ENCODE measurements at places on chromosomes 16 and 17.

GRCh38 chr17:5536866-5537650 lies 47.3 kb downstream of the NLRP1 start:
- DNase-seq = no peak

GRCh38 chr16:8673611-8674412 lies 605 bp upstream of the ABAT start:
- no peak for DNase-seq

- DNase-seq = no peak
Observed at GRCh38 chr16:72073560-72074230, 10.7 kb downstream of the HPR start.

GRCh38 chr17:28953444-28954118 lies 2.3 kb upstream of the PHF12 start:
- DNase-seq = no peak

- no peak for DNase-seq
Observed at GRCh38 chr17:48587276-48588073, 2.6 kb downstream of the HOXB3 start.

DNA sequence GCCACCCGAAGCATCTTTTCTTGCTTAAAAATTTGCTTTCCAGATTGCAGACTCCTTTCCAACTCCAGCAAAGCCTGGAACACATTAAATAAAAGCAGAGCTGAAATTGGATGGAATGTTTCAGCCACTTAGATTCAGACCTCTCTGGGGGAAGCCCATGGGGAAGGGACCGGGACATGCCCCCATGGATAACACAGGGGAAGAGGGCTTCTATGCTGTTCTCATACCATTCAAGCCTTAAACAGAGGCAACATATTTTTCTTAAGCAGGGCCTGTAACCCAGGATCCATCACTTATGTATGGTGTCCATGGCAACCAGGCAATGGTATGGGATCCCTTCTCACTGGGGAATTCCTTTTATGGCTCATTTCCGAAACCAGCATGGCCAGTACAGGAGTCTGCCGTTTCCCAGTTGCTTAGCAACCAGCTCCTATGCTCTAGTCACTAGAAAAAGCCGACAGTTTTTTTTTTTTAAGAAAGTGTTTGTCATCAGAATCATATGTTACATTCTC lies 62.0 kb upstream of the MARCHF10 start:
- no peak for DNase-seq

GRCh38 chr17:76826330-76827068 lies 41.7 kb upstream of the MGAT5B start:
- no peak for DNase-seq

DNA sequence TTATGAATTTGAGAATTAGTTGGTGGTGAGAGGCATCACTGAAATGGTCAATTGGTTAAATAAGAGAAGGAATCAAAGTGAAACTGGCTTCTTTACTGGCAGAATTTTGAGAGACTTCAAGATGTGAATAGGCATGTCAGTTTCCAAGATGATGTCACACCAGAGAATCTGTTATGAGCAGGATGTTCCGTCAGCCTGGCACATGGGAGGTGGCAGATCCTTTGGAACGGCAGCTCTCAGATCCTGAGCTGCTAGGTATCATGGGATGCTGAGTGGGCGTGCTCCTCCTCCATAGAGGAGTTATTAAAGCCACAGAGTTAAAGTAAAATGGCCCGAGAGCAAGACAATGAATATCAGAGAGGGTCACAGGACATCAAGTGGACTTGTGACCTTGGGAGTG lies 444.3 kb upstream of the HSBP1 start:
- no peak for DNase-seq

DNA sequence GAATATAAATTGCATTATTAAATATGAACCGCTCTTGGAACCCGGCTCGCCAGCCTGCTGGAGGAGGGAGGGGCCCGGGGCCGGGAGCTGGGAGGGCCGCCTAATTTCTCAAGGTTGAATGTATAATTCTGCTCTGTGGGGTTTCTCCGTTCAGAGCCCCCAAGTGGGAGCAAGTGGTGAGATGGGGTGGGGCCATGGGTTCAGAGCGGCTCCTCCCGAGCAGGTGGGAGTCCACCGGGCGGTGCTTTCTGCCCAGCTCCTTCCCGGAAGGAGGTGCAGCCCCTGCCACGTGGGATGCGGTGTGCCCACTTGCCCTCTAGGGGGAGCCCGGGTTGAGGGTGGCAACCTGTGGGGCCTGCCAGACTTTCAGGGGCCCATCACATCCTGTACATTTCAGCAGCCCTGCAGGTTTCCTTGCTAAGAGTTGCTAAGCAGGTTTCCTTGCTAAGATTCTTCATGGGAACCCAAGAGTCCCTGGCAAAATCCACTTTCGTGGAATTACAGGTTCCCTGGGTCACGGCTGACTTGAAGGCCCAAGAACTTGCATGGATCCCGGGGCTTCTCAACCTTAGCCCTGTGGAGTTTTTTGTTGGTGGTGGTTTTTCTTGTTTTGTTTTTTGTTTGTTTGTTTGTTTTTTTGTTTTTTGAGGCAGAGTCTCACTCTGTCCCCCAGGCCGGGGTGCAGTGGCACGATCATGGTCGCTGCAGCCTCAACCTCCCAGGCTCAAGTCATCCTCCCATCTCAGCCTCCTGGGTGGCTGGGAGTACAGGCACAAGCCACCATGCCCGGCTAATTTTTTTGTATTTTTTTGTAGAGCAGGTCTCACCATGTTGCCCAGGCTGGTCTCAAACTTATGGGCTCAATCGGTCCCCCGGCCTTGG lies 196.7 kb upstream of the GSE1 start:
- peak; percentile 42 for DNase-seq

- DNase-seq = no peak
Observed at GRCh38 chr17:56902348-56902747, 11.5 kb downstream of the TRIM25 start.

GRCh38 chr16:67460168-67460567 lies 20.8 kb downstream of the ATP6V0D1 start:
- DNase-seq = no peak

GRCh38 chr16:11793840-11794239 lies 3.2 kb downstream of the ZC3H7A start:
- no peak for DNase-seq

DNA sequence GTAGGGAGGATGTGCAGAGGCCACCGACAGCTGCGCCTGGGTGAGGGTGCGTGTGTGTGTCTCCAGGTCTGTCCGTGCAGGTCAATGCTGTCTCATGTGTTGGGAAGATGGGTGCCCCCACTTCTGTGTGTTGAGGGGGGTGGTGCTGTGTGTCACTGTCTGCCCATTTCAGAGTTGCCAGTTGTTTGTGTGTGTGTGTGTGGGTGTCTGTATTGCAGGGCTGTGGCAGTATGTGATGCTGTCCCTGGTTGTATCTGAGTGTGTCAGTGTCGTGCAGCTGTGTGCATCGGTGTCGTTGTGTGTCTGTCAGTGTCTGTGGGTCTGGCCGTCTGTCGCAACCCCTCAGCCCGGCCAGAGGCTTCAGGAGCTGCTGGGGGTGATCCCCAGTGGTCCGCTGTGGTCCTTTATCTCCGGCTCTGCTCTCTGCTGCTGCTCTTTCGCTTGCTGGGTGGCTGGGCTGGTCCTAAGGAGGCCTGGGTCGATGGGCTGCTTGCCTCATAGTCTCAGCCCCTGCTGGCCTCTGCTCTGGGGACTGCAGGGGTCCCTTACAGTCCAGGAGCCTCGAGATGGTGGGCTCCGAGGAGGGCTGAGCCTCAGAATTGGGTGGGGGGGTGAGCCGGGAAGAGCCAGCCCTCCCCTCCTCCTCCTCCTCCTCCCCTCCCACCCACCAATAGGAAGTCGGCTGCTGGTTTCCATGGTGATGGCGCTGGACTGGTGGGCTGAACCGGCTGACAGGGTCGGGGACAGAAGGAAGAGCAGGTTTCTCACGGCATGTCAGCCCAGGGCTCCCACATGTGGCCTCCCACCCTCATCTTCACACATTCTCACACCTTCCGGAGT lies at the start of gene TSPOAP1:
Gene TSPOAP1, minus strand, starts transcription at position 601 of the 840 bp plus-strand sequence. CDS start 875 bp downstream, outside the sequence.
- no peak for DNase-seq

GRCh38 chr16:79679334-79679733 lies 78.8 kb upstream of the MAF start:
- DNase-seq = no peak

GRCh38 chr17:57004944-57005579 lies 27.1 kb downstream of the SCPEP1 start:
- no peak for DNase-seq

DNA sequence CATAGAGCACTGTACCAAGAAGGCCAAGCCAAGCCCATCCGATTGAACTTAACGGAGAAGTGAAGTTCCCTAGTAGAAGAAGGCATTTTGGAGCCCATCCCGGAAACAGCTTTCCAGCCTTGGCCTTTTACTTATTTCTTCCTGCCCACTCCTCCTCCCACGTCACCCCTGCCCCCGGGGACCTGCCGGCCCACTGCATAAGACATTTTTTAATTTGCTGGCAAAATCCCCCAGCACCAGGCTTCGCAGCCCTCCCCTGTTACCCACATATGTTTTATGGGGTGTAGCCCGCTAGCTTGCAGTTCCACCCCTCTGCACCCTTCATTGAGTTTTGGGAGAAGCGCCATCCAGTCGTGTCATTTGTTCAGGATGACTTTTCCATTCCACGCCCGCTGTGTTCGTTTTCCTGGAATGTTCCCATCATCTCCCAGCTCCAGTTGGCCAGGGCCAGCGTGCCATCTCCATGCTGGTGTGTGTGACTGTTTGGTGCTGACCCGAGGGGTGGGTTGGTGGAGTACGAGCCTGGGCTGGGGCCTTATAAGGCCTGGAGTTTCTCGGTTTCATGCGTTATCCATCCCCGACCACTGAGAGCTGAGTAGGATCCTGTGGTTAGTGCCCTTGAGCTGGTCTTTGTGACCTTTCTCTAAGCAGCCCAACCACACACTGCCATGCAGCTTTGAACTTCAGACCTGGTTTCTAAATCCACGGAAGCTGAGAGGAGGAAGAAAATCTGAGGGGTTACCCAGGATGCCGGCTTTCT lies 20.0 kb upstream of the TBX2 start:
- no peak for DNase-seq

- DNase-seq = no peak
Observed at GRCh38 chr16:48318630-48319029, 66.6 kb downstream of the SIAH1 start.

GRCh38 chr17:82012640-82013295 lies 9.9 kb downstream of the CENPX start:
- DNase-seq = no peak

DNA sequence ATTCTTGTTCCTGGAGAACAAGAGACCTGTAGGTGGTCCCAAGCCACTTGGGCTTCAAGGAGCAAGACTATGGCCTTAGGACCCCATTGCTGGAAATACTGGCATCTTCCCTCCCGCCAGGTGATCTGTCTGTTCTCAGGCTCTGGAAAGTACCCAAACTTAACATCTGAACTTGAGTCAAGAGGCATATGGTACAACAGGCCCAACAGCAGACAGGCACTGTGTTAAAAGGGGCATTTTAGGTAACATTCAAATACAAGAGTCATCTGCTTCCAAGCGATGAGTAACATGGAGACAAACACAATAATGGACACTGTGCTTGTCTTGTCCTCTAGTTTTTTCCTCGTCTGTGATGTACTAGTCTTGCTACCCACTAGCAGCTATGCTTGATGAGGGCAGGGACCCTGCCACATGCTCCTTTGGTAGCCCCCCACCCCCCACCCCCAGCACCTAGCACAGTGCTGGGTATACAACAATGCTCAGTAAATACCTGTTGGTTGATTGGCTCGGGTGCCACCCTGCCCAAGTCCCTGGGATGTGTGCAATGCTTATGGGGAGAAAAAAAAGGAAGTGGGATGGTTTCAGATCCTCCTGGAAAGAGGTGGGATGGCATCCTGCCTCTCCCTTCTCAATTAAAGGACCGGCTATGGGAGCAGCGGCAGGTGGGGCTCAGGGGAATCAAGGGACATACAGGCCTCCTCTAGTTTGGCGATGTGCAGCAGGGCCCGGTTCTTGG lies 19.4 kb downstream of the CSF3 start:
- no peak for DNase-seq

DNA sequence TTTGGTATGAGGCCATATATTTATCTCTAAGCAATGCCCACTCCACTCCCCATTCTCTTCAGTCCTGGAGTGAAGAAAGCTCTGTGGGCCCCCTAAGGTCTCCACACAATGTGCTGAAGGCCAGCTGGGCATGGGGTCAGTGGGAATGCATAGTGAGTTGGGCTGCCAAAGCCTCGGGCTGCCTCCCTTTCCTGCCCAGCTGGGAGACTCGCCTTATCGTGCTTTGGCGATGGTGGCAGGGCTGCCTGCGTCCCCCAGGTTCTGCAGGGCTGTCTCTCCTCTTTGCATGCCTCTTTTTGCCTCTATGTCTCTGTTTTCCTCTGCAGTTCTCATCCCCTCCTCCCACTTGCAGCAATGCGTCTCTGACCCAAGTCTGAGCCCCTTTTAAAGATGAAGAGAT lies 116.5 kb downstream of the CYLD start:
- no peak for DNase-seq

GRCh38 chr17:41937970-41938954 lies 7.8 kb downstream of the ODAD4 start:
- DNase-seq = no peak

GRCh38 chr16:23369416-23369815 lies 67.3 kb downstream of the SCNN1B start:
- DNase-seq = no peak

DNA sequence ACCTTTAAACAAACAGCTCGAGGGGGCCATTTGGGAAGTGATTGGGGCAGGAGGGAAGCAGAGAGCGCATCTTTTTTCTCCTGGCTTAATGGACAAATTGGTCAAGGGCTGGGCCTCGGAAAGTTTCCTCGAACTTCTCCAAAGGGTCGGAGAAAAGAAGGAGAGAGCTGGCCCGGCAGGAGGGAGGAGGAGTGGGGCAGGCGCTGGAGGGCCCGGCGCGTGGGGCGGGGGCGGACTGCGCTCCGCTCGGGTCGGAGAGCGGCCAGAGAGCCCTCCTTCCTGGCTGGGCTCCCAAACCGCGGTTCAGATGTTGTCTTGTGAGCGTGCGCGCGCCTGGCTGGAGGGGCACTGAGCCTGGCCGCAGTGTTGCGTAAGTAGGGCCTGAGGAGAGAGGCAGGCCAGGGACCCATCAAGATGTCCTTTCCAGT lies 1.2 kb downstream of the MMP2 start:
- DNase-seq = no peak

GRCh38 chr17:3914312-3914670 lies 2.0 kb downstream of the P2RX1 start:
- DNase-seq = no peak

GRCh38 chr17:81401723-81402529 lies 6.7 kb downstream of the BAHCC1 start:
- no peak for DNase-seq

DNA sequence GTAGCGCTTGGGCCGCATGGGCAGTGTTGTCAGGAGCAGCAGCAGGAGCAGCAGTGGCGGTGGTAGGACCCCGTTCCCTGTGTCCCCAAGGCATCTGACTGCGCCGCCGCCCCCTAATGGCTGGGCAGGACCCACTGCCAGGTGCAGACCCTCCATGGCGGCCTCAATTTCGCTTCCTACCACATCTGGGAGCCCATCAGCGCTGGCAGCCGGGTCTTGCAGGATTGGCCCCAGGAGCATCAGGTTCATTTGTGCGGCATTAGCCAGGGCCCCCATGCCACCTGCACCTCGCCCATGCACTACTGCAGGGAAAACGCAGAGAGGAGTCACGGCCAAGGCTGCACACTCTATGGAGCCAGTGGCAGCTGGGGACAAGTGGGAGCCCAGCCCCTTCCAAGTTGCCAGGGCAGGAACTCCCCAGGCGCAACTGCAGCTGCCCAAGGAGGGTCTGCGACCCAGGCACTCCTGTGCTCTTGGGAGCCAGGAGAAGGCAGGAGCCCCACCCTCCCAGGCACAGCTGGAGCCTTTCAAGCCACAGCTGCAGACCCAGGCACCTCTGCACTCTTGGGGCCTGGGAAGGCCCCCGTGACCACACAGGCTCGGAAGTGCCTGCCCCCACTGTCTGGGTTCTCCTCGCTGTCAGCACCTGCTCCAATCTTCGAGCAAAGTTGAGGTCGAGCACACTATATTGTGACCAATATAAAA lies 594.2 kb downstream of the KCNJ18 start:
- no peak for DNase-seq

GRCh38 chr17:6554871-6555330 lies 1.5 kb downstream of the PITPNM3 start:
- DNase-seq = no peak

All from stimulated activated CD8-positive, alpha-beta memory T cell treated with anti-CD3 and anti-CD28 coated beads, Interleukin-2, amount 100 ng/mL, for 1 hour (primary cell).